ENCODE measurements at places on chromosomes 5 and 9. TPM values are rescaled to one million over a fixed set of nuclear protein-coding genes. Genes with fewer than 3 reads are reported as not detected.

DNA sequence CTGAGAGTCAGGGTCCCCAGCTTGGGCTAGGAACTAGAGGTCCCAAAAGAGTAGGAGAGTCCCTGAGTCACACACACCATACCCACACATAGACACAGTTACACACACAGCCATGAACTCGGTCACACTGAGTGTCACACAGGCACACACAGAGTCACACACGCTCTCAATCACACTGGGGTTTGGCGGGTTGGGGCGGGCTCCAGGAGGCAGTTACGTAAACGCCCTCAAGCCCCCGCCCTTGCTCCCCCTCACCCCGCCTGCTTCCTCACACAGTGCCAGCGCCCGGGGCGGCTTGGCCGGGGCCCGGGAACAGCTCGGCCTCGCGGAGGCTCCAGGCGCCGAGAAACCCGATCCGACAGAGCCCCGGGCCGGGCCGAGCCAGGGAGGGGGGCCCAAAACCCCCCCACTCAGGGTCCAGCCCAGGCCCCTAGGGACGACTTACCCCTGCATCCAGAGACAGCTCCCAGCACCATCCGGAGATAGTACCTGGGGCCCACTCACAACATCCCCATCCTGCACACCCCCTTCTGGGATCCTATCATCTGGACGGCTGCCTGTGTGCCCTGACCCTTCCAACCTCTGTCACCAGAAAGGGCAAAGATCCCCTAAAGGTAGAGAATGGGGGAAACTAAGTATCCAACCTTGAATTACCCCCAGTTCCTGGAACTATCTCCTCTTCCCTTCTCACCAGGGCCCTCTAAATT lies 3.5 kb upstream of the CNTFR start:
- no peaks in the 10 kb centered on the region for H3K36me3 ChIP-seq
- peaks cover 11% of the 10 kb centered on the region for H3K27me3 ChIP-seq
- H3K4me3 ChIP-seq, result no peak overlapping the region

- H3K4me3 ChIP-seq, result no peak overlapping the region
- DNase-seq, result peak; percentile 64
- H3K27me3 ChIP-seq, result no peaks in the 10 kb centered on the region
- no peaks in the 10 kb centered on the region for H3K4me1 ChIP-seq
- H3K36me3 ChIP-seq, result no peaks in the 10 kb centered on the region
Observed at GRCh38 chr5:4295663-4296339, 700.2 kb downstream of the IRX1 start.

GRCh38 chr5:133343196-133343595 lies 269.1 kb downstream of the FSTL4 start:
- no peak overlapping the region for H3K4me3 ChIP-seq
- H3K36me3 ChIP-seq, result no peaks in the 10 kb centered on the region
- H3K4me1 ChIP-seq, result peaks cover 2% of the 10 kb centered on the region
- no peaks in the 10 kb centered on the region for H3K27me3 ChIP-seq
- no peak overlapping the region for H3K27ac ChIP-seq
- no peak for DNase-seq

NDOR1 gene
- 17.8 TPM for total RNA-seq

All from kidney (tissue), 22 donors.